ENCODE measurements at places on chromosomes 3 and 15.

DNA sequence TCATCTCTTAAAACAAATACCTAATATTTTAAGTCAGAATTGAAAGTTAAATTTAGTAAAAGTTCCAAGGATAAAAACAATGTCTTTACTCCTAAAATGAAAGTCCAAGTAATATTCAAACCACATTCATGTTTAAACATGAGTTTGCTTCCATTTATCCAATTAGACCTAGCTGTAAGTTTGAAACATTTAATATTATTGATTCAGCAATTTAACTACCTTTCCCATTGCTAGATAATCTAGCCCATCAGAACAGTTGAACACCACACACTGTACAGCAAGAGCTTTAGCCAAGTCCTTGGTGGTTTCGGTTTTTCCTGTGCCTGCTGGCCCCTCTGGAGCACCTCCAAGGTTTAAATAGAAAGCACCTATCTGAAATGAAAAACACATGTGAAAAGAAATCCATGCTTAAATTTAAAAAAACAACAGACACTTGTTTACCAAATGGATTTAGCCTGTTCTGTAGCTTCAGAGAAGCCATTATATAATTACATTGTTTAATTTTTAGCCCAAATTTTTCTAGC is 97.8 kb downstream of the DNAH12 start:
- DNase-seq = no peak

- DNase-seq = no peak
Measured at GRCh38 chr15:45116006-45116481, 1.9 kb downstream of the DUOXA2 start.

- no peak for DNase-seq
Measured at GRCh38 chr3:79976466-79976865, 208.7 kb upstream of the ROBO1 start.

- no peak for DNase-seq
Measured at GRCh38 chr15:42502477-42502876, 7.0 kb downstream of the SNAP23 start.

GRCh38 chr15:79812541-79812940 is 84.3 kb downstream of the MTHFS start:
- DNase-seq = no peak

GRCh38 chr3:161358488-161358887 is 12.8 kb downstream of the SPTSSB start:
- no peak for DNase-seq

DNA sequence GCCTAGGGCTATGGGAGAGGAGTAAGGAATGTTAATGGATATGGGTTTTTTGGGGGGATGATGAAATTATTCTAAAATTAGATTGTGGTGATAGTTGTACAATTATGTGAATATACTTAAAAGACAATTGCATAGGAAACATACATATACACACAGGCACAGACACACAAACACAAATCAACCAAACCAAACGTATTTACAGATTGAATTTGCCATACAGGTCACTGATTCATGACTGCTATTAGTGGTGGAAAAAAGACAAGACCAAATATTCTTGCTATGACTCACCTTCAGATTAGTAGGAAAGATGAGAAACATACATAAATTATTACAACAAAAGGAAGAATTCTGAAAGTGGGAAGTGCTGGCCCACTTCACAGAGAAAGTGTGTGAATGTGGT is 85.3 kb downstream of the C3orf38 start:
- no peak for DNase-seq

DNA sequence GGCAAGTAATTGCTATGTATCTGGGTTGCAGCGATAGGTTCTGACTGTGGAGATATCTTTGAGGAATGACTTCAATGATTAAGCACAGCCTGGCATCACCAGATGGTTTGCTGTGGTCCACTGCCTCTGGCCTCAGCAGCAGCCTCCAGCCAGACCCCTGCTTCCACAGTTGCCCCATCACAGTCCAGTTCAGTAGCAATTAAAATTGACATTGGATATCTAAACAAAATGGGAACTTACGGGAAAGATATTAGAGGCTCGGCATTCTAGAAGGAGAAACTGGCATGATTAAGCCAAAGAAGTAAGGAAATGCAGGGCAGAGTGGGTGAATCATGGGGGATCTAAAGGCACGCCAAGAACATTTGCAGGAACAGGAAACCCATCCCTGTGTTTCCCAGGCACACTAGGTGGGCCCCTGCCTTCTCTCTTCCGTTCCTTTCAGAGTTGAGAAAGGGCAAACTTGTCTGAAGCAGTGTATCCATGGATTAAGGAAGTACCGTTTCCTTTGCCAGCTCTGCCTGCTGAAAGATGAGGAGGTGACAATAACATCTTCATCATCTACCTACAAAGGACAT is 36.3 kb upstream of the SH3BP5 start:
- DNase-seq = no peak

DNA sequence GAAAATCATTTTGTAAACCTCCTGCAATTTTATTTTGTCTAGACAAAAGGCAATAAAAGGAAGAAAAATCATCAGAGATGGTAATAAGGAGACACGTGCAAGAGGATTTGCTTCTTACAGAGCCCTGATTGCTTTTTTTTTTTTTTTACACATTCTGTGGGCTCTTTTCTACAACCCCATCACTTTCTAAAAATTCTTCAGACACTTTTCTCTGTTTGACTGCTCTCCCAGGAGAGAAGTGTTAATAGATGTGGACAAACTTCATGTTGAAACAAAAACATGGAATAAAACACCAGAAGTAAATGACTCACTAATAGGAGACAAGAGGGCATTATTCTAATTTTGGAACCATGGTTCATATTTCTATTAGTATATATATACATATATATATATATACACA is 114.4 kb upstream of the TPRG1 start:
- no peak for DNase-seq

GRCh38 chr3:71734881-71735280 is 9.7 kb upstream of the EIF4E3 start:
- DNase-seq = no peak
